ENCODE measurements at places on chromosomes 11 and 22.

- H3K4me1 ChIP-seq: no peaks in the 10 kb centered on the region
- H3K27ac ChIP-seq: no peak overlapping the region
- no peaks in the 10 kb centered on the region for H3K27me3 ChIP-seq
These were observed 188.5 kb upstream of the CARD18 start for GRCh38 chr11:105328061-105328460.

- no peak overlapping the region for H3K4me3 ChIP-seq
- H3K27ac ChIP-seq: no peak overlapping the region
- peaks cover 10% of the 10 kb centered on the region for H3K36me3 ChIP-seq
- DNase-seq: peak; percentile 29
- H3K4me1 ChIP-seq: peaks cover 39% of the 10 kb centered on the region
These were observed 4.5 kb downstream of the PRDM11 start for GRCh38 chr11:45150943-45151342.

DNA sequence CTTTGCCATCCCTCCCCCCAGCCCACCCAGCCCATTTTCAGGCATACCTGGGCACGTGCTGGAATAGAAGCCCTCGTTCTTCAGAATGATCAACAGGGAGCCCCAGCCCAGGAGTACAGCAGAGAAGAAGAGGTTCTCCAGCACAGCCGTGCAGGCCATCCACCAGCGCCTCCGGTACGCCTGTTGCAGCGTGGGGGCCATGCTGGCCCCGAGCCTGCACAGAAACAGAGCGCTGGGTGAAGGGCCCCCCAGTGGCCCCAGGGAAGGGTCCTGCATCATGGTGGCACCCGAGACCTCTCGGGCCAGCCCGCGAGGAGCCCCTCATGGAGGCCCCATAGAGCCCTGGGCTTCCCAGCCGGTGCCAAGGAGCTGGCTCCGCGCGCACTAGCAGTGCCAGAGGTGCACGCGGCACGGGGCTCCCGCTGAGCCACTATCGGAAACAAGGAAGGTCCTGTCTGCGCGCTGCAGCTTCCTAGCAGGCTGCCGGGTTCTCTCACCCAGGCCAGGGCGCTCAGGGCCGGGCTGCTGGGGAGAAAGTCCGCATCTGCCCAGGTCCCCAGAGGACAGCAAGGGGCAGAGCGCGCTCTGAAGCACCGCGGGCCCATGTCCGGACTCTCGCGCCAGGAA lies 1.5 kb downstream of the SLC43A1 start:
- H3K36me3 ChIP-seq: no peaks in the 10 kb centered on the region
- H3K4me1 ChIP-seq: peaks cover 9% of the 10 kb centered on the region
- H3K4me3 ChIP-seq: peak overlapping the region; percentile 92

GRCh38 chr22:47276450-47276820 lies 514.0 kb downstream of the TBC1D22A start:
- no peak for DNase-seq
- H3K4me1 ChIP-seq: no peaks in the 10 kb centered on the region
- H3K4me3 ChIP-seq: no peak overlapping the region
- H3K27ac ChIP-seq: no peak overlapping the region

GRCh38 chr11:83409476-83409875 lies 123.3 kb upstream of the CCDC90B start:
- H3K4me1 ChIP-seq: peaks cover 5% of the 10 kb centered on the region
- H3K27me3 ChIP-seq: no peaks in the 10 kb centered on the region

- peaks cover 31% of the 10 kb centered on the region for H3K4me1 ChIP-seq
- peak within 1 kb of the TSS; percentile 98 for H3K4me3 ChIP-seq
- peaks cover 22% of the 10 kb centered on the region for H3K36me3 ChIP-seq
- H3K27me3 ChIP-seq: no peaks in the 10 kb centered on the region
- H3K27ac ChIP-seq: peak within 1 kb of the TSS; percentile 87
- DNase-seq: peak; percentile 90
These were observed at the start of gene MED17 for GRCh38 chr11:93784145-93784934. MED17 (plus strand) TSS chr11:93784282; CDS start chr11:93784514, 232 bp downstream.

DNA sequence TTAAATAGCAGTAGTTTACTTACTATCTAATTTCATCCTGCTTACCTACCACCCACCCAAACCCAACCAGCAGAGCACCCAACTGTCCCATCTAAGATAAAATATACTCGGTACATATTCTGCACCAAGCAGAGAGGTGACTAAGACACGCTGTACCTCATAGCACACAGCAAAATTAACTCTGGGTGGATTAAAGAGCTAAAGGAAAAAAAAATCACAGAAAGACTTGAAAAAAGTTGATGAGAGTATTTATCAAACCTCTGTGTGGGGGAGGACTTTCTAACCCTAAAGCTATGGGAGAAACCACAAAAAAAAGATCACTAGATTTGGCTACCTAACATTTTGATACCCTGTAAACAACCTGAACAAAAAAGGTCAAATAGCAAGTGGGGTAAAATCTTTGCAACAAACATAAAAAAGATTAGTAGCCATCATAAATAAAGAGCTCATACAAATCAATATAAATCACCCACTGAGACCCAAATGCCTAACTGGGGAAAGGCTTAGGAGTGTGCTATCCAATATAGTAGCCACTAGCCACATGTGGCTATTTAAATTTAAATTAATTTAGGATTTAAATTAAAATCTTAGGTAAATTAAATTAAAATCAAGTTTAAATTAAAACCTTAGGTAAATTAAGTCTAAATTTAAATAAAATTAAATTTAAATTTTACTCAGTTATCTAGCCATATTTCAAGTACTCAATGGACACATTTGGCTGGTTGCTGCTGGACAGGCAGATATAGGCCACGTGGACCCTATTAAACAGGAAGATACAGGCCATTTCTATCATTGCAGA lies 25.6 kb upstream of the CD5 start:
- H3K4me1 ChIP-seq: peaks cover 12% of the 10 kb centered on the region
- no peaks in the 10 kb centered on the region for H3K36me3 ChIP-seq
- no peak overlapping the region for H3K27ac ChIP-seq
- H3K4me3 ChIP-seq: no peak overlapping the region
- H3K27me3 ChIP-seq: peaks cover under 1% of the 10 kb centered on the region
- DNase-seq: no peak

DNA sequence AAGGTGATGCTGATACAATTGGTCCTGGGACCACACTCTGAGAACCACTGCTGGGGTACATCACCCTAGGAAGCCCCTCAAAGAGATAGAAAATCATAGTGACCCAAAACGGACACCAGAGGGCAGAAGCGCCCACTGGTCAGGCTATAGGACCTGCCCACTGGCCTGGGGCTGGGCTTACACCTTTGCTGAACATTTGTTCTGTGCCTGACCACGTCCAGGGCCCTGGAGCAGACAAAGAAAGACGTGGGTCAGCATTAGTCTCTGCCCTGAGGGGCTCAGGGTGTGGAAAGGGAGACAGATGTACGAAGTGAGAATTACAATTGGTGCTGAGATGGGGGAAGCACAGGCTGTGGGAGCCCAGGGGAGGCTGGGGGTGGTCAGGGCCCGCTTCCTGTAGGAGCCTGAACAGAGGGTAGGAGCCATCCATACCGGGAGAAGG lies 14.4 kb upstream of the SERPINH1 start:
- H3K4me1 ChIP-seq: peaks cover 8% of the 10 kb centered on the region
- peak overlapping the region; percentile 80 for H3K27ac ChIP-seq
- H3K36me3 ChIP-seq: no peaks in the 10 kb centered on the region
- peak overlapping the region; percentile 15 for H3K4me3 ChIP-seq

- no peak overlapping the region for H3K27ac ChIP-seq
- H3K27me3 ChIP-seq: no peaks in the 10 kb centered on the region
- DNase-seq: no peak
- H3K4me3 ChIP-seq: no peak overlapping the region
- H3K4me1 ChIP-seq: peaks cover 8% of the 10 kb centered on the region
These were observed 320.3 kb upstream of the SORL1-AS1 start for GRCh38 chr11:121773076-121773475.

DNA sequence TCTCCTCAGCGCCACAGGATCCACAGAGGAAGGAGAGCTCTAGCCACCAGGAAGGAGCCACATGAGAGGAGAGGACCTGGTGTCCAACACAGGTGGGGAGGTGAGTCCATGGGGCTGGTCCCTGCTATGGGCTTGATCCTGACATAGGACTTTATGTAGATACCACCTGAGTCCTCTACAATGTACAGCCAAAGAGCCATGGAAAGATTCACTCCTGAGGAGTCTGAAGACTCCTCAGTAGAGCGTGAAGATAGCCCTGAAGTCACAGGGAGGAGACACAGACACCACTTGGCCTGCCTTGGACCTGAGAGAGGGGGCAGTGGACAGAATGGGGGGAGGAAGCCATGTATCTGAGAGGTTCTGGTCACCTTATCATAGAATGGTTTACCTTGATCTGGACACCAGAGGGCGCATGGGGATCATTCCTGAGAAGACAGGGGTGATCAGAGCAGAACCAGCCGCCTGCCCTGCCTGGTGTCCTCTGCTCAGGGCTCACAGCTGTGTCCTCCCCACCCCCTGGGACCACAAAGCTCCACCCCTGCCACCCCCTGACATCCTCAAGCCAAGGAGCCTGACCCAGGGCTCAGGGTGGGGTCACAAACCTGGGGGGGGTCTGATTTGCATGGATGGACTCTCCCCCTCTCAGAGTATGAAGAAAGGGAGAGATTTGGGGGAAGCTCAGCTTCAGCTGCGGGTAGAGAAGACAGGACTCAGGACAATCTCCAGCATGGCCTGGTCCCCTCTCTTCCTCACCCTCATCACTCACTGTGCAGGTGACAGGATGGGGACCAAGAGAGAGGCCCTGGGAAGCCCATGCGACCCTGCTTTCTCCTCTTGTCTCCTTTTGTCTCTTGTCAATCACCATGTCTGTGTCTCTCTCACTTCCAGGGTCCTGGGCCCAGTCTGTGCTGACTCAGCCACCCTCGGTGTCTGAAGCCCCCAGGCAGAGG lies 77.0 kb downstream of the ZNF280B start:
- no peak for DNase-seq
- H3K4me1 ChIP-seq: no peaks in the 10 kb centered on the region
- no peak overlapping the region for H3K4me3 ChIP-seq
- H3K27me3 ChIP-seq: peaks cover 73% of the 10 kb centered on the region
- H3K27ac ChIP-seq: no peak overlapping the region
- H3K36me3 ChIP-seq: no peaks in the 10 kb centered on the region
